ENCODE measurements at places on chromosomes 12 and 14. TPM values are rescaled to one million over a fixed set of nuclear protein-coding genes. Genes with fewer than 3 reads are reported as not detected.

GRCh38 chr14:102225936-102226335 lies 79.0 kb downstream of the MOK start:
- DNase-seq, result no peak

- DNase-seq, result peak; percentile 61
Measured at GRCh38 chr12:32400114-32400672, 835 bp downstream of the FGD4 start.

DNA sequence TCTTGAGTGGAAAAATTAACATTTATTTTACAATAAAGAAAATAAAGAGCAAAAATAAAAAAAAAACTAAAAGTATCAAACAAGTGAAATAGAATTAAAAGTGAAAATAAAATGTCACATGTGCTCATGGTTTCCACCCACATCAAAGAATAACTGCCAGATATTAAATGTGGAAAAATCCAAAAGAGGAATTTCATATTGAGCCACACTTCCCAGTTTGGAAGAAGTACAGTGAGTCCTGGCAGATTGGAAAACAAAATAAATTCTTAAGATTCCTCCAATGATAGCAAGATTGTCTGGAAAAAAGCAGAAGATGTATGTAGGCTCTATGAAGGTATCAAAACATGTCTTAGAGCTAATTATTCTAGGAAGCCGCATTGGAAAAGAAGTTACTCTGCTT lies 1019.5 kb downstream of the SLC6A15 start:
- DNase-seq, result no peak

GRCh38 chr12:46124848-46125619 lies 134.7 kb upstream of the SCAF11 start:
- DNase-seq, result no peak

PLCZ1 gene
- not detected for total RNA-seq

- DNase-seq, result peak; percentile 93
Measured at GRCh38 chr12:124917135-124917840, 2.8 kb upstream of the UBC start.

All from left colon (tissue), 2 donors.